ENCODE measurements at places on chromosomes 13 and 19. TPM values are rescaled to one million over a fixed set of nuclear protein-coding genes. Genes with fewer than 3 reads are reported as not detected.
A peak's percentile ranks its signal among the peaks of the same experiment; 100 is the strongest.

DNA sequence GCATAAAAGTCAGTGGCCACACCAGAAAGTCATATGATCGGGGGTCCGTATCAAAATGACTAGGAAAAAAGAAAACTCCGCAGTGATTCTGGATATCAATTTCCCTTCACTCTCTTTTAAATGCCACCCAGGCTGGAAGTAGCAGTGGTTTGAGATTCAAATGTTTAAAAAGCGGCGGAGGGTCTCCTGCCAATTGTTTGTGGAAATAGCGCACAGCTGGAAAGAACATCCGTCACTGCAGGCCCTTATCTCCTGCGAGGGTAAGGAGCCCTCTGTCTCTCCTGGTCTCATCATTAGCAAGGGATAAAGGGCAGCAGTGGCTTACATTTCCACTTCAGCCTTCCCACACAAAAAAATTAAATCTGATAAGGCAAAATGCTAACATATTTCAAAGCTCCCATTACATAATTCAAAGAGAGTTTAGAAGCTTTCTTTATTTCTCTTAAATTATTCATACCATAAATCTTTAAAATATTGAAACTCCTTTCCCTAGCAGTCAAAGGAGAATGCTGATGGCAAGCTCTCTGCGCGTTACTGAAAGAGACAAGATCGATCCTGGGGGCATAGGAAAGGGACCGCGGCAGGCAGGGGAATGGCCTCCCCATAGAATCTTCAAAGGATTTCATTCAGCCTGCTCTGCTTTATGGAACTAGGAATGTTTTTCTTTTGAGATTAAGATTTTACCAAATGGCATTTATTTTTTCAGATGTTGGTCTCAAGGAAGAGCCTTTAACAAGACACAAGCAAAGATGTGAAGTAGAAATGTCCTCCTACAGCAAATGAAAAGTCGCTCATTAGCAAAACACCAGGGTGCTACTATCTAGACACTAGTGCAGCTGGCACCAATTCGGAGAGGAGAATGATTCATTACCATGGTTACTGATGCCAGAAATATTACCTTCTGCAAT, 35.0 kb downstream of the AMER2 start:
- H3K36me3 ChIP-seq, result no peaks in the 10 kb centered on the region
- H3K27ac ChIP-seq, result no peak overlapping the region
- H3K27me3 ChIP-seq, result no peaks in the 10 kb centered on the region

GRCh38 chr13:40371531-40372125, 294.8 kb downstream of the FOXO1 start:
- no peak overlapping the region for H3K4me3 ChIP-seq
- H3K36me3 ChIP-seq, result no peaks in the 10 kb centered on the region
- no peaks in the 10 kb centered on the region for H3K27me3 ChIP-seq

DNA sequence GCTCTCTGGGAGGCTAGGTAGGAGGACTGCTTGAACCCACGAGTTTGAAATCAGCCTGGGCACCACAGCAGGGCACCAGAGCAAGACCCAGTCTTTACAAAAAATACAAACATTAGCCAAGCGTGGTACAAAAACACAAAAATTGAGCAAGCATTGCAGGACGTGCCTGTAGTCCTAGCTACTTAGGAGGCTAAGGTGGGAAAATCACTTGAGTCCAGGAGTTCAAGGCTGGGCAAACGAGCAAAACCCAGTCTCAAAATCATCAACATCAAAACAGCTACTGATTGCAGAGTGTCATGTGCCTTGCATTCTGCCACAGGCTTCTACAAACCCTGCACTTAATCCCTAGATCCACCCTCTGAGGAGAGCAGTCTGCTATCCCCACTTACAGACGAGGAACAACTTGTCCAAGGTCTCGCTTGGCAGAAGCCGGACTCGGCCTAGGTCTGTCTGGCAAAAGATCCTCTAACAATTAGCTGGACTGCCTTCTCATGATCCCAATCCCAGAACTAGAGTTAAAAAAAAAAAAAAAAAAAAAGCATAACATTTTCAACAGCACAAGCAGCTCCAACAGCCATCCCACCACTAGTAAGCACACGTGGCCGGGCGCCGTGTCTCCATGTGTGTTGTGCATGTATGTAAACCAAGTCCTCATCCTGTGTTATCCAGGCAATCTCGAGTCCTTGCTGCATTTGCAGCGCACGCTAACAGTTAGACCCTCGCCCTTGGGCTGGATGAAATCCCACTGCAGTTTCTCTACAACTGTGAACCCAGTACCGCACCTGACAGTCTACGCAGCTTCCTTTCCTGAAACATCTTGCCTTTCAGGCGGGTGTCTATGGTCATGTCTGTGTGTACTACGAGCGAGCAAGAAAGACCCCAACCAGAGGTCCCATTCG, 2.0 kb downstream of the PPP6R1 start:
- H3K27ac ChIP-seq, result peak overlapping the region; percentile 92
- H3K4me3 ChIP-seq, result peak overlapping the region; percentile 91
- H3K4me1 ChIP-seq, result peaks cover 76% of the 10 kb centered on the region
- H3K27me3 ChIP-seq, result no peaks in the 10 kb centered on the region

DNA sequence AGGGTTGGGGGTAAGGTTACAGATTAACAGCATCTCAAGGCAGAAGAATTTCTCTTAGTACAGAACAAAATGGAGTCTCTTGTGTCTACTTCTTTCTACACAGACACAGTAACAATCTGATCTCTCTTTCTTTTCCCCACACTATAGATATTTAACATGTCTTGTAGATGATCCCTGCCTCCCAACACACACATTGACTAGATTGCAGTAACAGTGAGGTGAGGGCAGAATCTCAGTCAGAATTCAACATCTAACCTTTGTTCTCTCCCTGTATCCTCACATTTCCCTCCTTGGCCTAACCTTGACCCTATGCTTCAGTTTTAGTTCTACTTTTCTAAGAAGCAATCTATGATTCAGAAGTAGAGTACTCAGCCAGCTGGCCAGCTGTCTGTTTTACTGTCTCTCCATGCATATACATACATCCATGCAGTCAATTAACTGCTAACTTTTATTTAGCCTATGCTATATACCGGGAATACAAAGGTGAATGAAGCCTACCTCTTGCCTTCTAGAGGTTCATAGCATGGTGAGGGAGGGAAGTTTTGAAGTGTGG, 18.1 kb downstream of the DNAJC15 start:
- peaks cover 6% of the 10 kb centered on the region for H3K4me1 ChIP-seq
- H3K36me3 ChIP-seq, result peaks cover 2% of the 10 kb centered on the region
- H3K27me3 ChIP-seq, result no peaks in the 10 kb centered on the region
- no peak for DNase-seq

DNA sequence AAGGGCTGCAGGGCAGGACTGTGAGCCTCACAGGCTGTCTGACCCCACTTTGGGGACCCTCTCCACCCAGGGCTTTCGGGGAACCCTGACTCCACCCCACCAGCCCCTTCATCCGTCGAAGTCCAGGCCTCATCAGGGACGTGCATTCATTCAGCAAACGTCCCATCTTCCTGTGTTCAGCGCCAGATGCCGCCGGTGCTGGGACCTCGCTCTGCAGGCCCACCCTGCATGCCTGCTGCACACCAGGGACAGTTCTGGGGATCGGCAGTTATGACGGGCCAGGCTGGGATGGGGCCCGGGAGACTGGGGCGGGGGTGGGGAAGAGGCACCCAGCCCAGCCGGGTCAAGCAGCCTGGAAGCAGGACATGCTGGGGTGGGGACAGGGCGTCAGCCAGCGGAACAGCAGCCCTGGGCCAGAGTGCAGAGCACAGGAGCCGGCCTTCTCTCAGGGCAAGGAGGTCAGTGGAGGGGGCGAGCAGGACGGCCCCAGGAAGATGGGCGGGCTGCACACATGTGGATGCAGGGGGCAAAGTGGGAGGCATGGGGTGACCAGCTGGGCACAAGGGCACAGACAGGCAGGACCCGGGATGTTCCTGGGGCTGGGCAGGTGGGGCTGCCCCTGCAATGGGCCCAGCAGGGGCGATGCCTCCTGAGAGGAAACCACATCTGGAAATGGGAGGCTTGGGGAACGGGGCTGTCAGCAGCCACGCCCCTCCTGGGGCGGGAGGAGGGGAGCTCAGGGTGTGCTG, 5.1 kb downstream of the GAMT start:
- no peak overlapping the region for H3K27ac ChIP-seq
- H3K4me3 ChIP-seq, result no peak overlapping the region
- peaks cover 18% of the 10 kb centered on the region for H3K36me3 ChIP-seq
- peaks cover 13% of the 10 kb centered on the region for H3K4me1 ChIP-seq
- DNase-seq, result no peak

DNA sequence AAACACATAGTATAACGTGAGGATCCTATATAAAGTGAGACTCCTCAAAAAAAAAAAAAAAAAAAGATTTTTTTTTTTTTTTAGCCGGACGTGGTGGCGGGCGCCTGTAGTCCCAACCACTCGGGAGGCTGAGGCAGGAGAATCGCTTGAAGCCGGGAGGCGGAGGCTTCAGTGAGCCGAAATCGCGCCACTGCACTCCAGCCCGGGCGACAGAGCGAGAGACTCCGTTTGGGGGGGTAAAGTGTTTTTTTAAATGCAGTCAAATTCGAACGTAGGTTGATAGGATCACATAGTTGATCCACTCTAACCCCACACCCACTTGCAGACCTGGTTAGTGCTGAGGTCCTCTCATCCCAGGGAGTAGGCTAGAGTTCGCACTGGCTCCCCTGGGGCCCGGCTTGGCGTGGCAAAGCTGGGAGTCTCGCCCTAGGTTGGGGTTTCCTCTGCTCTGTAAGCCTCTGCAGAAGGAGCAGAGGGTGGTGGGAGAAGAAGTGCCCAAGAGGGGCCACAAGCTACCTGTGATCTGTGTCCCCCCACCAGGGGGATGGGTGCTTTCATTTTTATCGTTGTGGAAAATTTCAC, 6.5 kb downstream of the RNF225 start:
- no peak for DNase-seq
- peak overlapping the region; percentile 98 for H3K27ac ChIP-seq
- peaks cover 17% of the 10 kb centered on the region for H3K4me1 ChIP-seq
- H3K4me3 ChIP-seq, result peak overlapping the region; percentile 76

The ITM2B gene
- 305 TPM for total RNA-seq

- no peak overlapping the region for H3K4me3 ChIP-seq
- H3K4me1 ChIP-seq, result no peaks in the 10 kb centered on the region
- DNase-seq, result no peak
- no peak overlapping the region for H3K27ac ChIP-seq
- no peaks in the 10 kb centered on the region for H3K27me3 ChIP-seq
These were observed 370.7 kb downstream of the HS6ST3 start for GRCh38 chr13:96460609-96461008.

The PPP5C gene
- total RNA-seq, result 98.4 TPM

- DNase-seq, result no peak
- H3K27me3 ChIP-seq, result no peaks in the 10 kb centered on the region
- H3K36me3 ChIP-seq, result no peaks in the 10 kb centered on the region
- H3K27ac ChIP-seq, result no peak overlapping the region
- no peak overlapping the region for H3K4me3 ChIP-seq
- peaks cover 25% of the 10 kb centered on the region for H3K4me1 ChIP-seq
These were observed 1.0 kb downstream of the ASF1B start for GRCh38 chr19:14135355-14135754.

DNA sequence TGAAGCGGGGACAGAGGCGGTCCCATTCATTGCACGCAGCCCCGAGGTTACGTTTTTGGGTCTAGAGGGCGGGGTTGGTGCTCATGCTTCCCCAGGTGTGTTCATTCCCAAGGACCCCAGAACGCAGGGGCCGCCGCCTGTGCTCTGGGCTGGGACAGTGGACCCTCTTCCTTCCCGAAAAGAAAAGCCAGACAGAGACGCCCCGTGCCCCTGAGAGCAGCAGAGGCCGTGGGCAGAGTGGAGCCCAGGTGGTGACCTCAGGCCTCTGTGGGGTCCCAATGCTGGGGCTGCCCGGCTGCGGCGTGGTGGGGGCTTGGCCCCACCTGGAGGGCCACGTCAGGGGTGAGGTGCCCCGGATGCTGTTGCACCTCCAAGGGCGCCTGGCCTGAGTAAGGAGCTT, 15.4 kb downstream of the SGTA start:
- no peak for DNase-seq
- H3K27me3 ChIP-seq, result no peaks in the 10 kb centered on the region
- peaks cover 33% of the 10 kb centered on the region for H3K36me3 ChIP-seq
- H3K27ac ChIP-seq, result no peak overlapping the region
- H3K4me1 ChIP-seq, result peaks cover 7% of the 10 kb centered on the region
- no peak overlapping the region for H3K4me3 ChIP-seq

DNA sequence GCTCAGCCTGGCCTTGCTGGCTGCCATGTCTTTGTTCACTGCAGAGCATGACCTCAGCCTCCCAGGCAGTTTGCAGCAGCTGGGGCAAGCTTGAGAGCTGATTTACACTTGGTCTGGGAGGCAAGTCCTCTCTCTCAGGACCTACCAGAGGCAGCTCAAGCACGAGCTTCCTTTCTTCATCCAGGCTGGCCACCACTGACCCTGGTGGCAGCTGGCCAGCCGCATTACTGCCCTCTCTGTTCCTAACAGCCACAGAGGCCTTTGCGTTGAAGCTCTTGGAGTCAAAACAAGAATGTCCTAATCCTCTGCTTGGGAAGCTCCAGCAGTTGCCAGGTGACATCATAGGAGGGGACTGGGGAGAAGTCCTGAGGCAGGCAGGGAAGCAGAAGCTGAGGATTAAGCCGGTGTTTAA, 85.7 kb downstream of the NUFIP1 start:
- H3K36me3 ChIP-seq, result no peaks in the 10 kb centered on the region
- H3K27me3 ChIP-seq, result no peaks in the 10 kb centered on the region
- H3K27ac ChIP-seq, result no peak overlapping the region

DNA sequence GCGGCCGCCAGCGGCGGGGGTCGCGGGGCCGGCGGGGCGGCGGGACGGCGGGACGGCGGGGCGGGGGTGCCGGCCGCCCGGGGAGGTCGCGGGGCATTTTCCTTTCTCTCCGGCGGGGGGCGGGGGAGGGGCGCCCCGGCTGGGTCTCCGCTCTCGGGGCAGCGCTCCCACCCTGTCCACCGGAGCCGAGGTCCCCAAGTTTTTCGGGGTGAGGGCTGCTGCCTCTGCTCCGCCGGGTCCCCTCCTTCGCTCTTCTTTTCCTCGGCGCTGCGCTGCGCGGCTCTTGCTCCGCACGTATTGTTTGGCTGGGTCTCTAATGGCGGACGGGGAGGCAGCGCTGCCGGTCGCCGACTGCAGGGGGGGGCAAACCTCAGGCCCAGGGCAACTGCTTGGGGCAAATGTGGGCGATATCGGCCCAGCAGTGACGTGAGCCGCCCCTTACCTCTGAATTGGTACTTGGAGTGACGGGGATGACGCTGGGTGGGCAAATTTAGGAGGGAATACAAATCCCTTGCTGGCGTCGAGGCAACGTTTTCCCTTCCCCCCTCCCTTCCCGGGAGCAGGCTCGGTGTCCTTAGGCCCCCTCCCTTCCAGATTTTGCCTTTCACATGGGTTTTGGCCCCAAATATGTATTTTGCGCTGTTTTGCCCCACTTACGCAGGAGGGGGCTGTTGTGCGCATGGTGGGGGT, 759 bp downstream of the ZMYM2 start:
- DNase-seq, result peak; percentile 83
- H3K36me3 ChIP-seq, result peaks cover 16% of the 10 kb centered on the region
- H3K27ac ChIP-seq, result peak overlapping the region; percentile 86
- no peaks in the 10 kb centered on the region for H3K27me3 ChIP-seq
- peaks cover 8% of the 10 kb centered on the region for H3K4me1 ChIP-seq

- peaks cover 20% of the 10 kb centered on the region for H3K4me1 ChIP-seq
- no peaks in the 10 kb centered on the region for H3K36me3 ChIP-seq
- DNase-seq, result no peak
- H3K4me3 ChIP-seq, result no peak overlapping the region
These were observed 6.9 kb downstream of the NPHS1 start for GRCh38 chr19:35845215-35846037.

The THSD8 gene
- total RNA-seq, result 2.2 TPM

Data from natural killer cell (primary cell).